ENCODE measurements at places on chromosomes 5 and 9.

DNA sequence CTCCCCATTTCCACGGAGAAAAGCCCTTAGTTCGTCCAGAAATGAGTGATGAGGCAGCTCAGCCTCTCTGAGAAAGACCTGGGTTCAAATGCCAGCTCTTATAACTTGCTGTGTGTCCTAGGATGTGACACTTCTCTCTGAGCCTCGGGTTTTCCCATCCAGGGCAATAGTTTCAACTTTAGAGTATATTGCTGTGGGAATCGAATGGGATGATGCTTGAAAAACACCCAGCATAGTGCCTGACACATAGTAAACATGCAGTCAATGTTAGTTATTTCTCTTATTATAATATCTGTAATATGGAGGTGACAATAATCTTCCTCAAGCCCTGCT, 430 bp upstream of the MAPKAP1 start:
- DNase-seq = no peak

- DNase-seq = no peak
Measured at GRCh38 chr5:151388960-151389359, 41.6 kb upstream of the SLC36A2 start.

GRCh38 chr9:7729371-7730163, 70.0 kb downstream of the DMAC1 start:
- no peak for DNase-seq

- DNase-seq = no peak
Measured at GRCh38 chr5:133285583-133286021, 233.8 kb downstream of the HSPA4 start.

DNA sequence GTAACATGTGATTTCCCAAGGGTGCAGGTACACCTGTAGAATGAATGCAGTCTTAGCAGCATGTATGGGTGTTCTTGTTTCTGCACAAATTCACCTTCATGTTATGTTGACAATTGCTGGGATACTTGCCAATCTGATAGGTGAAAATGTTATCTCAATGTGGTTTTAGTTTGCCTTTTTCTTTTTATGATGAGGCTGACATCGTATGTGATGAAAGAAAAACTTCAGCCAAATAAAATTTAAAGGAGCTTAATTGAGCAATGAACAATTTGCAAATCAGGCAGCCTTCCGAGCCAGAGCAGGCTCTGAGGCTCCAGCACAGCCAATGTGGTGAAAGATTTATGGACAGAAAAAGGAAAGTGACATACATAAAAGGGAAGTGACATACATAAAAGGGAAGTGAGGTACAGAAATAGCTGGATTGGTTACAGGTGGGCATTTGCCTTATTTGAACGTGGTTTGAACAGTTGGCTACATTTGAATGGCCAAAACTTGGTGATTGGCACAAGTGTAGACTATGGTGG, 10.5 kb downstream of the TAL2 start:
- no peak for DNase-seq

- DNase-seq = no peak
Measured at GRCh38 chr5:9198394-9198793, 347.5 kb downstream of the SEMA5A start.

DNA sequence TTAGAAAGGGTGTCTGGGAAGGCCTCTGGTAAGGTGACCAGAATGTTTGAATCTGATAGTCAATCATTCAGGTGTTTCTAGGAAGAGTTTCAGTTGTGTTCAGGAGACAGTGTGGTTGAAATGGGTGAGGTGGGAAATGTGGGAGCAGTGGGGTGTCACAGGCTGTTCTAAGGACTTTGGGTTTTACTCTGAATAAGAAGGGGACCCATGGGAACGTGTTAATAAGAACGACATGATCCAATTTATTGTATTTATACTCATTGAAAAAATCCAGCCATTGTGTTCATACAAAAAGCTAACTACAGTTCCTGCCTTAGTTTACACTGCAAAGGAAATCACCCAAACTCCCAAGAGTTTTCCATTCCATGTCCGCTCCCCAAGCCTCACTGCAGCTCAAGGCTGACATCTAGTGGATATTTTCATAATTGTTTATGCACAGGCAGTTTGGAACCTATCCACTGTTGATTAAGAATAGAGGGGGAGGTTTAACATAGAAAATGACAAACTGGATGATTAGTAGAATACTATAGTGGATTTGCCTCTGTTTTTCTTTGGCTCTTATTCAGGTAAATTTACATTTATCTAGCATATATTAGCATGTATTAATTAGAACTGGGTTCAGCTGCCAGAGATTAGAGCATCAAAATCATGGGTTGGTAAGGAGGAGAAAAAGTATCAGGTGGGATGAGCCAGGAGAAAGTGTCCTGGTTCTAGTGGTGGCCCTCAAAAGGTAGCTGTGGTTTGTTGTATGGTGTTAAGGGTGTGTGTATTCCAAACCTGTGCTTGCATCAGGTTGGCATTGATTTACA, 17.7 kb downstream of the CAVIN4 start:
- no peak for DNase-seq

GRCh38 chr5:103034662-103035392, 85.1 kb downstream of the GIN1 start:
- no peak for DNase-seq

DNA sequence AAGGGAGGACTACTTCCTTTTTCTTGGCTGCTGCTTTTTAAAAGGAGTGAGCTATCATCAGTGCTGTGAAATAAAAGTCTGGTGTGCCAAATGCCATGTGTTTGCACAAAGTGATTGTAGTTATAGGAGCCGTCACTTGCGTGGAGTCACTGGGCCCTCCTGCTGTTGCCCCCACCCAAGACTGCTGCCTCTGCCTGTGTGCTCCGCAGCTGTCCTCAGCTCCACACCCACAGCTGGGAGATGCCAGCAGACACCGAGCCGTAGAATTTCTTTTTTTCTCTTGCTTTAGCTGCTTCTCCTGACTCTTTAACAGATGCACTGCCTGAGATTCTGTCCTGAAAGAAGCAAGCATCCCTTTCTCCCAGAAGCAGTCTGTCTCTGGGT, 9.8 kb upstream of the GLE1 start:
- DNase-seq = no peak

DNA sequence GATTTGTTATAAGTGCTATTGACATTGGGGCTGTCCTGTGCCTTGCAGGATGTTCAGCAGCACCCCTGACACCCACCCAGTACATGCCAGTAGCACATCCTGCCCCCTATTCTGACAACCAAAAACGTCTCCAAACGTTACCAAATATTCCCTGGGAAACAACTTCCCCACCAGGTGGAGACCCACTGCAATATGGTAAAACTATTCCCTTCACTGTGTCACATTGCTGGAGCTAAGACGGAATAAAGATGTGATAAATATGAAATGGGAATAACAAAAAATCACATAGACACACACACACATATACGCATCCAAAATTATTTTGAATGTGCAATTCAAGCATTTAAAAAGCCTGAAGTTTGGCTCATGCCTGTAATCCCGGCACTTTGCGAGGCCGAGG, 874.3 kb upstream of the DMAC1 start:
- DNase-seq = no peak

DNA sequence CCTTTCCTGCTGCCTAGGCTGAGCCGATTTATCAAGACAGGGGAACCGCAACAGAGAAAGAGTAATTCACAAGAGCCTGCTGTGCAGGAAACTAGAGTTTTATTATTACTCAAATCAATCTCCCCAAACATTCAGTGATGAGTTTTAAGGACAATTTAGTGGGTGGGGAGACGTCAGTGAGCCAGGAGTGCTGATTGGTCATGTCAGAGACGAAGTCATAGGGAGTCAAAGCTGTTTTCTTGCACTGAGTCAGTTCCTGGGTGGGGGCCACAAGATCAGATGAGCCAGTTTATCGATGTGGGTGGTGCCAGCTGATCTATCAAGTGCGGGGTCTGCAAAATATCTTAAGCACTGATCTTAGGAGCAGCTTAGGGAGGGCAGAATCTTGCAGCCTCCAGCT, 19.0 kb downstream of the SNX24 start:
- DNase-seq = no peak

- no peak for DNase-seq
Measured at GRCh38 chr9:116325924-116326323, 172.3 kb downstream of the PAPPA start.

- DNase-seq = no peak
Measured at GRCh38 chr9:132327537-132327936, 27.2 kb downstream of the SETX start.
